CD4-positive, alpha-beta T cell treated with Interleukin-2 at 100 ng/mL for 4 hours (primary cell): ENCODE measurements at places on chromosomes 4 and X.

- DNase-seq = no peak
Observed at GRCh38 chrX:9926002-9926401, 41.2 kb upstream of the CLDN34 start.

DNA sequence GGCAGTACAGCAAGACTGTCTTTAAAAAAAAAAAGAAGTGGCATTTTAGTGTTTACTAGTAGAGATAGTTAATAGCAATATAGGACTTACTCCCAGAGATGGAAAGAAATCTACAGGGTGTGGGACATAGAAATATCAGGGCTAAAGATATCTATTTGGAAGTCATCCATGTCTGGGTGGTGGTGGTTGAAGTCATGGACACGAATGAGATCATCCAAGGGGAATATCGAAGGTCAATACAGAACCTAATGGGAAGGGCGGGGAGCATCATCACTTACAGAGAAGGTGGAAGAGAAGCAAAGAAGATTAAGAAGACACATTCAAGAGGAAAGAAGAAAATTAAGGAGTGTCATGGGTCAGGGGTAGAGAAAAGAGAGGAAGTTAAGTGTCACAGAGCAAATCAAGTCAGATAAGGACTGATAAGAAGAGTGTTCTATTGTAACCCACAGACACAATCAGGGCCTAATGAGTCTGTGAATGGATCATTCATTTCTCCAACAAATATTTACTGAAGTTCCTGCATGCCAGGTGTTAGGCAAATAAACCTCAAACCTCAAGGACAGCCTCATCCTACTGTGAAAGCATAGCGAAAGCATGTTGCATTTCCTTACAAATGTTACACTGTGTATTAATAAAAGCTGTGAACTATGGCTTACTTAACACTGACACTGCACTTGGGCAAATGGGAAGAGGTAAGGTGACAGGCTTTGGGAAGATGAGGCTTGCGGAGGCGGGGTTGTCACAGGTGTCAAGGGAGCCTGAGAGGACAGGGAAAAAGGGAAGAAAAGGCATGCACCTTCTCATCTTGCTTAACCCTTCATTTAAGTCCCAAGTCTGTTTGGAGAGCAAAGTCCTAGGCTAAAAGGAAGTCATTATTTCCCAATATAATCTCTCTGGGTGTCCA is 65.3 kb downstream of the ELOVL6 start:
- DNase-seq = no peak

GRCh38 chr4:1033840-1034551 is 22.6 kb downstream of the FGFRL1 start:
- no peak for DNase-seq

- DNase-seq = peak; percentile 4
Observed at GRCh38 chrX:42020225-42020624, 96.9 kb upstream of the CASK start.

DNA sequence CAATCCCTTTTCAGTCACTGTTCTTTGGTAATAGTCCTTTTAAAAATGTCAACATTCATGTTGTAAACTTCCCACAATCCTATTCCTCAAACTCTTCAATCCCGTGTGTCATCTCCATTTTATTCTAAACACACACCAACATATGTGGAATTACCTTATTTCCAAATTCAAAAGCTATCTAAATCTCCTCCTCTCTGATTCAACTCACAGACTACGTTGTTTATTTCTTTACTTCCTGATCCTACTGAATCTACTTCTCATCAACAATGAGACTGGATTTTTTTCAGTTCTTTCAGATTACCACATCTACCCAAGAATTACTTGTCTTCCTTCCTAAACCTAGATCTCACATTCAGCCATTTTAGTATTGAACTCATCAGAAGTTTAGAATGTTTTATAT is 188.2 kb downstream of the GABRB1 start:
- no peak for DNase-seq

DNA sequence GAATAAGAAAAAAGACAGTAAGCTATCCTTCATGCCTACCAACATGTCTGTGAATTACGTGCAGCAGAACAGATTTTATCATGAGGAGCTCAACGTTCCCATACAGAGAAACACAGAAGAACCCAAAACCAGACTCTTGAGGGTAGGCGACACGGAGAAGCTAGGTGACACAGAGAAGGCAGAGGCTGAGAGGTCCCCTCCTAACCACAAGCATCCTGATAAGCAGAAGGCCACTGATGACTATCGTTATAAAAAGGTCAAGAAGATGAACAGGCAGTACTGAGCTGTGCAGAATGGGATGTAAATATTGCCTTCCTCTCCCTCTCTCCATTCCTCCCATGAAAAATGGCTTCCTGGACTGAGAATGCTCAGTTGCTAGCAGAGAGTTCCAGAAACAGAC is 350.2 kb upstream of the BOD1L1 start:
- DNase-seq = no peak

GRCh38 chr4:168384437-168385141 is 66.0 kb upstream of the DDX60 start:
- no peak for DNase-seq

- DNase-seq = no peak
Observed at GRCh38 chr4:173807347-173807746, 277.3 kb upstream of the HAND2 start.

GRCh38 chr4:156976147-156976546 is 4.5 kb upstream of the PDGFC start:
- no peak for DNase-seq
